Stimulated activated CD8-positive, alpha-beta memory T cell treated with anti-CD3 and anti-CD28 coated beads, Interleukin-4, amount 100 ng/mL, for 4 hours (primary cell): ENCODE measurements at places on chromosomes 2 and 18.

DNA sequence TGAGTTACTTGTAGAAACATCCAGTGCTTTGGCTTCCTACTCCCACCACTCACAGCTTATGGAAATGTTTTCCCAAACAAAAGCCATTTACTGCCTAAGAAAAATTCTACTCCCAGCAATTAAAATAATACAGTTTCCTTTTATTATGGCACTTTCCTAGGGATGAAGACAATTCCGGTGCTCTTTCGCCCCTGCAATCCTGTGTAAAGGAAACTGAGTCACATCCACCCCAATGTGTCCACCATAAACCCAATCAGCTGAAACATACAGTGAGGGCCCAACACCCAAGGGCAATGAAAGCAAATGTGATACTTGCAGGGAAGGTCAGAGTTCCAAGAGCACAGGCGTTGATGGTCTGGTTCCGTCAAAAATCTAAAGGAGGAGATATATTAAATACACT, 62.0 kb upstream of the ST3GAL5 start:
- no peak for DNase-seq

- no peak for DNase-seq
Observed at GRCh38 chr18:61336766-61337165, 3.5 kb downstream of the CDH20 start.

- DNase-seq = no peak
Observed at GRCh38 chr18:58239879-58240278, 195.9 kb downstream of the NEDD4L start.

DNA sequence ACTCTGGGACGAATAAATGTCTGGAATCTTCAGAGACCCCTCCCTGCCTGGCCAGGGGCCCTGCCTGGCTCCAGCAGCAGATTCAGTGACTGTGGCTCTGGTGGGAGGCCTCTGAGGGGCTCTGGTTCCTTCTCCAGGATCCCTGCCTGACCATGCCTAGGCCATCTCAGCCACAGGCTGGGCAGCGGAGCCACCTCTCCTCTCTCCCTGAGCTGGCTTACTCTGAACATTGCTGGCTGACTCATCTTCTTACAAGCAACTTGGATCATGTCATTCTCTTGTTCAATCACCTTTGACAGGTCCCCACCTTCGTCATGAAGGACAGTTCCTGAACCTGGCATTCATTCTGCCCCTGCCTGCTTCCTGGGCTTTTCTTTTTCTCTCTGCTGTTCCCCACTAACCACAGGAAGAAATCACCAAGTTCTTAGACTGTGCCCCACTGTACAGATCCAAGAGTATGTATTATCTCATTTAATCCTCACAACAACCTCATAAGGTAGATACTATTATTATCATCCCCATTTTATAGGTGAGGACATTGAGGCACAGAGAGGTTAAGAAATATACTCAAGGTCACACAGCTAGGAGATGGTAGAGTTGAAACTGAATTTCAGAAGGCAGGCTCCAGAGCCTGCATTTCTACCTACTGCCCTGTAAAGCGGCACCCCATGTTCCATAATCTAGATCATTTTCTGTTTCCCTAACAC, 155.5 kb upstream of the SMAD2 start:
- DNase-seq = no peak

GRCh38 chr2:667332-667999, 9.7 kb downstream of the TMEM18 start:
- no peak for DNase-seq

DNA sequence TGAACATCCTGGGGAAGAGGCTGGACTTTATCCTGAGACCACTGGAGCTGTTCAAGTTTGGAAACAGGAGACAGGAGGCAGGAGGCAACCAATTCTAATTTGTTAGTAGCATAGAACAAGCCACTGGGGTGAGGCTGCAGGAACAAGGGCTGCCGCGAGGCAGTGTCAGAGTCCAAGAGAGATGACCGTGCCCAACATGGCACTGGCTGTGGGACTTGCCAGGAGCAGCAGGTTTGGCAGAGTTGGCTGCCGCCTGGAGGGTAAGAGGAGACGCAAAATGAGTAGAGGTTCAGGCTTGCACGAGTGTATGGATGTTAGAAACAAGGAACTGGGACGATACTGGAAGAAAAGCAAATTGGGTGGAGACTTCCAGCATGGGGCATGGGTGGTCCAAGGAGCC, 168.5 kb downstream of the TPGS2 start:
- DNase-seq = no peak

- DNase-seq = no peak
Observed at GRCh38 chr2:238642973-238643372, 204.9 kb upstream of the TWIST2 start.

DNA sequence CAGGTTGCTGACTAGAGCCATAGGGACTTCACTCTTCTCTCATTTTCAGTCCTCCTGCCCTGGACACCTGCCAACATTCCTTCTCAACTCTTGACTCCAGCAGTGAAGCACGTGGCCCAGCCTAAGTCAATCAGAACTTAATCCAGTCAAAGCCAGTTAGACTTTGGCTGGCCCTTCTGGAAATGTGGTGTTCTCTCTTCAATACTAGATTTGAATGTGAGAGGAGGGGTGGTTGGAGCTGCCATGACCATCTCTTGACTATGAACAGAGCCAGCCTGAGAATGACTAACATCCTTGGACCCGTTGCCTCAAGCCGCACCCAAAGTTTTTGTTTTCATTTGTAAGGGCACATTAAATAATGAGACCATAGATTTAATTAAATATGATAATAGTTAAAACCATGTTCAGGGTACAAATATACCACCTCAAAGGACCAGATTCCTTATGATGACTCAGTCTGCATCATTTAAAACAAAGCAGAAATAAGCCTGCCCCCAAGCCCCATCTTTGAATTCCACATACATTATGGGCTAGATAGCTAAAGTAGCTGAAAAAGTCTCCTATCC, 49.7 kb upstream of the RASGRP3 start:
- DNase-seq = no peak

GRCh38 chr18:7333025-7333562, 102.2 kb downstream of the LRRC30 start:
- DNase-seq = no peak

DNA sequence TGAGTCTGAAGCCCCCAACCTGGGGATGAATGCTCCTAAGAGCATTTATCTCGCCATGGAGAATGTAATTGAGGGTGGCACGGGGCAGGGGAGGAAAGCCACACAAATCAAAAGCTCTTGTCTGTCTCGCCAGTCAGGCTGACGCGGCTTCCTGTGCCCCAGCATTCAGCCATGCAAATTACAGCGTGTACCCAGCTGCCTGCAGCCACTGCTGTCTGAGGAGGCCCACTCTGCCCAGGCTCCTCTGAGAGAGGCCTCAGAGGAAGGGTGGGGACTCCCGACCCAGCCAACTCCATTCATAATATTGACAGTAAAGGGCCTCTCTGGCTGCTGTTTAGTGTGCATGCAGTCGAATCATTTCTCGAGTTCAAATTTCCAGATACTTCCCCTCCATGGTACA, 22.0 kb downstream of the SMAD7 start:
- DNase-seq = no peak

GRCh38 chr2:25314514-25315315, 27.0 kb downstream of the DNMT3A start:
- DNase-seq = peak; percentile 79

DNA sequence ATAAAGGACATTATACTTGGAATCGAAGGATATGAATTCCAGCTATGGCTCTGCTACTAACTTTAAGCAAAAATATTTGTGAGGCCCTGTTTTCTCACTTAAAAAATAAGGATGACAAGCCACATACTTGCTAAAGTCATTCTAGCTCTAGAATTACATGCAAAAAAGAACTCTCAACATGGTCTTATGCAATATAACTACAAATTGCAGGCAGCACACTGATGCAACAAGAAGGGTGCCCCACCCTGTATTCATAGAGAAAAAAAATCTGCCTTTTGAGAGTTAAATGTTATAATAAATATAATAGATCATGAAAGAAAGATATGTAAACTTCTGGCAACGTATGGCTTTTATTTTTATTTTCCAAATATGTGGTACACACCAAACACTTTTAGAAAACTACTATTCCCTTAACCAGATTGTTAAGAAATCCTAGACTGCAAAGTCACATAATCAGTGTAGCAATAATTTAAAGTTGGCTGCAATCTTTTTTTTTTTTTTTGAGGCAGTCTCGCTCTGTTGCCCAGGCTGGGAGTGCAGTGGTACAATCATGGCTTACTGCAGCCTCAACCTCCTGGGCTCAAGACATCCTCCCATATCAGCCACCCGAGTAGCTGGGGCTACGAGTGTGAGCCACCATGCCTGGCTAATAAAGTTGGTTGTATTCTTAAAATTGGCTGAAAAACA, 40.2 kb upstream of the WDSUB1 start:
- no peak for DNase-seq

DNA sequence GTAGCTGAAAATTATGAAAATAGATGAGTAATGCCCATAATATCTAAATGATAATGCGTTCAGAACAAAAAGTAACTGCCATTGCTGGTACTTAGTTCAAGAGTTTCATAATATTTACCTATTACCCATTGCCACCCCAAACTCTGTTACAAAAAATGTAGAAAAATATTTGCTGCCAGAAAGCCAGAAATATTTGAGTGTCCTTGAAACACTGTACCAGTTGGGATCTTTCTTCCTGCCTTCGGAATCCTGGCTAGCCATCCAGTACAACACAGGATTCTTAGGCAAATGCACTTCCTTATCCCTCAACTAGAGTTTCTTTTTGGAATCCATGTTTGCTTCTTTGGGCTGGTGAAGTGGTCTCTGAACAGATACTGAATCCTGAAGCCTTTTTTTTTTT, 207.1 kb downstream of the MCFD2 start:
- no peak for DNase-seq

DNA sequence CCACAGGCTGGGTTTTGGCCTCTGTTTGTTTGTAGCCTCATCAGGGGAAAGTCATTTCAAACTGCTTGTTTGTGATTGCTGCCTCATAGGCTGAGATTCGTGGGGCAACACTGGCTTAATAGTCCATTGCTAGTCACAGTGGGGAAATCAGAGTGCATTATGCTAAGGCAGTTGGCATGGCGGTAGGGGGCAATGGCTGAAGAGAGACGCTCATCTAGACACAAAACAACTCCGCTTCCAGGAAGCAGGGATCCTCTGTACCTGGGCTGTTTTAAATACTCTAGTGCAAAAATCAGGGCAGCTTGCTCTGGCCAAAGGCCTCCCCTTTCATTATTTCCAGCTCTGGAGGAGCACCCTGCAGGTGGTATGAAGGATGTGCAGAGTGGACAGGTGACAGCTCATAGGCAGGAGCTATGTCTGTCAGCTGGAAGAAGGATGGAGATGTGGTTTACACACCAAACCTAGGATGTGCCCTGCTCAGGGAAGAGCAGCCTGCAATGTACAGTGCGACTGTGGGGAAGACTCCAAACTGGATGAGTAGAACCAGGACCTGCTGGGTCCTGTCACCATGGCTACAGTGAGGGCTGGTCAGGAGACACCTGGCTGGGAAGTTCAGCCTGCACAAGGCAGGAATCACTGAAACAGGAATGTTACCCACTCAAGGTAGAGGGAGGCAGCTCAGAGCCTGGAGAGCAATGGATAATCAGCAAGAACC, 234.3 kb downstream of the CLIP4 start:
- DNase-seq = no peak

DNA sequence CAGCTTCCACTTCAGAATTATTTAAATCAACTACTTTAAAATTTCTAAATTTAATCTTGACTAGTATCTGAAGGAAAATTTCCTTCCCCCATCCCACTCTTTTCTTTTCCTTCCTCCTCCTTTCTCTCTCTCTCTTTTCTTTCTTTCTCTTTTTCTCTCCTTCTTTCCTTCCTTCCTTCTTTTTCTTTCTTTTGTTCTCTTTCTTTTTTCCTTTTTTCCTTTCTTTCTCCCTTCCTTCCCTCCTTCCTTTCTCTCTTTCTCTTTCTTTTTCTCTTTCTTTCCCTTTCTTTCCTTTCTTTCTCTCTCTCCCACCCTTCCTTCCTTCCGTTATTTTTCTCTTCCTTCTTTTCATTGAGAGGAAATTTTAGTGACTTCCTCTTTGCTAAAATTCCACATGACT, 132.0 kb upstream of the CDH19 start:
- DNase-seq = no peak

GRCh38 chr2:60706021-60706420, 50.0 kb upstream of the PAPOLG start:
- DNase-seq = no peak

DNA sequence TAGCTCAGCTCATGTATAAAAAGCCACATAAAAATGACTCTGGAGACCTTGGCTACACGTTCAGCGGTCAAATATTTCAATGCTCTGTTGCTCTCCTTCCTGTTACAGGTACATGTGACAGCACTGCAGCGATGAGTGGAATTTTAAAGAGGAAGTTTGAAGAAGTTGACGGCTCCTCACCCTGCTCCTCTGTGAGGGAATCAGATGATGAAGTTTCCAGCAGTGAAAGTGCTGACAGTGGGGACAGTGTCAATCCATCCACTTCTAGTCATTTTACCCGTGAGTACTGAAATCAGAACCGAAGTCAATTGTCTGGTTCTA, 125.4 kb downstream of the CSRNP3 start:
- no peak for DNase-seq

- DNase-seq = no peak
Observed at GRCh38 chr2:196205881-196206435, 34.6 kb upstream of the STK17B start.

- no peak for DNase-seq
Observed at GRCh38 chr2:128716299-128716721, 397.6 kb upstream of the HS6ST1 start.

DNA sequence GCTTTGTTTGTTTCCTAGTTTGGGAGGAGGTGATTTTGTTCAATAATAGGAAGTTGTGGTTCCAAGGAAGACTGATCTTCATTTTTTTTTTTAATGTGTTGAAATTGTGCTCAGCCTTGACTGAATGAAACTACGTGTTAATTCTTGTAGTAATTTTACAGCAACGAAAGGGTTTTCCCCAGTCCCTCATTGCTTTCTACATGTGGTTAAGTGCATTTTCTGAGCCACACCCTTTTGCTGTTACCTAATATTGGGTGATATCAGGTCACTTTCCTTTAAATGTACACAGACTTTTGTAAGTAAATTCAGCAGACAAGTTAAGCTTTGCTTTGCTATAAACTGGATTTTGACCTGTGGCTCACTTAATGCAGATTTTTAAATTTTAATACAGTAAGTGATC, 73.6 kb downstream of the OTX1 start:
- DNase-seq = no peak

- no peak for DNase-seq
Observed at GRCh38 chr2:44126106-44126797, 42.4 kb upstream of the PPM1B start.

DNA sequence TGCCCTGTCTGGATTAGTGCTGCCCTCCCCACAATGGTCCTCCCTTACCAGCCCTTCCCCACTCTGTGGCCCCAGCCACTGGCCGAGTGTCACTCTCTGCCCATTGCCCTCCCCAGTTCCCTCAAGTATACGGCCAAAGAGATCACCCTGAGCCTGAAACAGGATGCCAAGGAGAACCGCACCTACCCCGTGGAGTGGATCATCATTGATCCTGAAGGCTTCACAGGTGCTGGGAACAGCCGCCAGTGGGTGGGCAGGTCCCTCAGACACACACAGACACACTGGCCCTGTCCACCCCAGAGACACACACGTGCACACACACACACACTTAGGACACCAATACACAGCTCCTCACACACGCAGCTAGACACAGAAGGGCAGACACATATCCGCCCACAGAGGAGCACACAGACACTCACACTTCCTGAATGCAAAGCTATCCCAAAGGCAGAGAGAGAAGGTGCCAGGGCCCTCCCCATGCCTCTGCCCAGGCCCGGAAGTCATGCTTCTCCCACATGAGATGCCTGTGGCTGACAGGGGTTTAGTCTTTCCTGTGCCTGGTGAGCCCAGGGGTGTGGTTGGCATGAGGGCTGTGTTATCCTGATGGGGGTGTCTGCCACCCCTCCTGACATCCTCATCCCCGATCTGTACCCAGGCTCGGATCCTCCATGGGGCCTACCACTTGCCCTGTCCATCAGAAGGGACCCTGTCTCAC, 2.9 kb downstream of the CHRND start:
- DNase-seq = no peak

- DNase-seq = peak; percentile 56
Observed at GRCh38 chr2:10043256-10043905, at the start of gene KLF11. KLF11 (plus strand) TSS chr2:10043550; CDS start chr2:10043717, 167 bp downstream.
